ENCODE measurements at places on chromosomes 11 and 22.
A peak's percentile ranks its signal among the peaks of the same experiment; 100 is the strongest.

DNA sequence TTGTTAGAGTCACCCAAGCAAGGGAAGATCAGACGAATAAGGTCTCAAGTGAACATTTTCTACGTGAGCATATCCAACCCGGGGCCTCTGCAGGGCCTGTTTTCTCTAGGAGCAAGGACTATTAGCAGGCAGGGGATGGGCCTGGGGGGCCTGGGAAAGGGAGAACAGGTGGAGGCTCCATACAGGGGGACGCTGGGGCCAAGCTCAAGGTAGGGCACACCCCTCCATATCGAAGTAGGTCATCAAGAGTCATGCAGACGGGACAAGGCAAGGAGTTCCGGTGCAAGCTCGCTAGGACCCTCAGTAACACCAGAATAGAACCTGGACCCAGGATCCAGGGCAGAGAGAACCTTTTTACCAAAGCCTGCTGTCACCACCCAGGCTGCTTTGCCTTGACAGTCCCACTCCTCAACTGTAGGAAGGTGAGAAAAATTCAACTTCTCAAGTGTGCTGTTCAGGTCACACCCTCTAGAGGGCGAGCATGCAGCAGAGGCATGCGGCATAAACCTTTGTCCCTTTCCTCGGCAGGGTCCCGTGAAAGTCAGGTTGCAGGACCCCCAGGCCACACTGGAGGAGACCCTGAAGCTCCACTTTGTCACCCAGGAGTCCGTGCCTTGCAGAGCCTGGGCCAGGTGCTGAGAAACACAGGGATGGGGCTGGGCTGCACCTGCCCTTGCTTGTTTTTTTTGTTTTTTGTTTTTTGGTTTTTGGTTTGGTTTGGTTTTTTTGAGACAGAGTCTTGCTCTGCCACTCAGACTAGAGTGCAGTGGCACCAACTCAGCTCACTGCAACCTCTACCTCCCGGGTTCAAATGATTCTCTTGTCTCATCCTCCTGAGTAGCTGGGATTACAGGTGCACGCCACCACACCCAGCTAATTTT is 8.6 kb upstream of the APOBEC3B start:
- peak; percentile 54 for DNase-seq

DNA sequence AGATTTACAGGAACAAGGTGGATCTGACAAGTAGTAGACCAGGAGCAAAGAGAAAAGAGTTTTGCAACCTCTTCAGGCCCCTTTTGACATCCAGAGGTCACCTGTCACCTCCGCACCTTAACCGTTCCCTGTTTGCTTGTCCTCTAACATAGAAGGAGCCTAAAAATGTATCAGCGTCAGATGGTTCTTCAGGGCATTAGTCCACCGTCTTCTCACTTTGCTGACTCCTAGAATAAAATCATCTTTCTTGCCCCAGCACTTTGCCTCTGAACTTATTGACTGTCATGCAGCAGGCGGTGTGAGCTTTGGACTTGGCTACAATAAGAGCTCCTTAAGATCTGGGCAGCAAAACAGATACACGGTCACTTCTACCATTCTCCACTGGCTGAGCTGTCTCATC is 339.7 kb upstream of the B3GAT1 start:
- DNase-seq = no peak

DNA sequence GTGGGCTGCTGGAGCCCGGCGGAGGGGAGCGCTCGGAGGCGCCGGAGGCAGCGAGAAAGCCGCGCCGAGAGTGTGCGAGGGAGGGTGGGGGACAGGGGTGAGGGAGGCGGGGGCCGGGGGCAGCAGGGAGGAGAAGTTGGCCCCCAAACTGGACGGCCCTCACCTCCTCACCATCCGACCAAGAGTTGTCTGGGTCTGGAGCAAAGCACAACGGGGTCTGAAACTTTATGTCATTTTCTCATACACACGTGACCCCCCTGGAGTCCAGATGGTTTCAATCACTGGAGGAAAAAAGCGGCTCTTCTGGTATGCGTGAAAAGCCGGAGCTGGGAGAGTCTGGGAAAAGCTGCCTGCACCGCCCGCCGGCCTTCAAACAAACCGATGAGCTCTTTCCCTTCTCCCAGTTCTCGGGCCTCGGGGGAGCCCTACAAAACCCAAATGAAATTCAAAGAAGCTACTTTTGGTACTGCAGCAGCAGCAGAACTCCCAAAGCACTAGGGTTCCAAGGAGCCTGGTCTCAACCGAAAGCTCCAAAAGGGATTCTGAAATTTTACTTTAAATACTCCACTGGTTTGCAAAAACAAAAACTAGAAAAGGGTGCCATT is 39.7 kb upstream of the AKIP1 start:
- no peak for DNase-seq

DNA sequence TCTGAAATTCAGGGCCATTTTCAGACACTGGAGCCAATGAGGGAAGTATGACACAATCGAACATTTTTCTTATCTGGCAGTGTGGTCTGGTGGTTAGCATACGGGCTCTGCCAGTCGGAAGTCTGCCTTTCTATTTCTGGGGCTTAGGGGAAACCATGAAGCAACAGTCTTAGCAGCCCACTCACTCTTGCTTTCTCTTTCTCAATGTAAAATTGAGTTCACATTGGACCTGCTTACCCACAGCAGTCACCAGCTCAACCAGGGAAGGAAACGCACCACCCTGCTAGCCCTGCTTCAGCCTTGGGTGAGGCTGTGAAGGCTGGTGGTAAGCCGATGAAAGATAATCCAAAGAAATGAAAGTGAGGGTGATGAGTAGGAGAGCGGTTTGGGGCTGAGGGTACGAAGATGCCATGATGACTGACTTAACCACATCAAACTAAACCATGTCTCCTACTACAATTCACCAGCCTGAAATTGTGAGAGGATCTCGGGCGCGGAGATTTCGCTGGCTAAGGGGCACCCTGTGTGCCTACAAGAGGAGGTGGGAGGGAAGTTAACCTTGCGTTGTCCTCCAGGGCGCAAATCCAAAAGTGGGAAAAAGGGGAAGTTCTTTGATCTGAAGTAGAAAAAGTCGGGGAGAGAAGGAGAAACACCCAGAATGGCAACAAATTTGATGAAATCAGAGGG is 2.0 kb upstream of the LMO2 start:
- peak; percentile 57 for DNase-seq

GRCh38 chr11:59801981-59802638 is 8.5 kb downstream of the MRPL16 start:
- DNase-seq = no peak

DNA sequence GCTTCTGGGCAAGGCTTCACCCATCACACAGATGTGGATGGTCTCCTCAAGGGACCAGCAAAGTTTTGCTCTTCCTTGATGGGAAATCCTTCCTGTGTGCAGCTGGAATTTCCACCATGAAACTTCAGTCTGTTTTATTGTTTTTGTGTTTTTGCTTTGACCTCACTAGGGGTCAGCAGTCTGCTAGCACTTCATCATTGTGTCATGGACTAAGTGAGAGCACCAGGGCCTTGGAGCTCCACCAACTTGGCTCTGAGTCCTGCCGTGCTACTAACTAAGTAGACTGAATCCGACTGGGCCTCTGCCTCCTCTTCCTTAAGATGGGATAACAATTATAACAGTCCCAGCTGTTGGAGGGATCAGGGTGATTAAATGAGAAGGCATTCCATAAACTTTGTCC is 305.8 kb upstream of the NCAM1 start:
- no peak for DNase-seq

- DNase-seq = no peak
Measured at GRCh38 chr11:63914896-63915691, 1.9 kb downstream of the RCOR2 start.

GRCh38 chr11:69215216-69215615 is 59.5 kb downstream of the SMIM38 start:
- no peak for DNase-seq

- DNase-seq = no peak
Measured at GRCh38 chr11:37223962-37224361, 625.9 kb upstream of the RAG2 start.

DNA sequence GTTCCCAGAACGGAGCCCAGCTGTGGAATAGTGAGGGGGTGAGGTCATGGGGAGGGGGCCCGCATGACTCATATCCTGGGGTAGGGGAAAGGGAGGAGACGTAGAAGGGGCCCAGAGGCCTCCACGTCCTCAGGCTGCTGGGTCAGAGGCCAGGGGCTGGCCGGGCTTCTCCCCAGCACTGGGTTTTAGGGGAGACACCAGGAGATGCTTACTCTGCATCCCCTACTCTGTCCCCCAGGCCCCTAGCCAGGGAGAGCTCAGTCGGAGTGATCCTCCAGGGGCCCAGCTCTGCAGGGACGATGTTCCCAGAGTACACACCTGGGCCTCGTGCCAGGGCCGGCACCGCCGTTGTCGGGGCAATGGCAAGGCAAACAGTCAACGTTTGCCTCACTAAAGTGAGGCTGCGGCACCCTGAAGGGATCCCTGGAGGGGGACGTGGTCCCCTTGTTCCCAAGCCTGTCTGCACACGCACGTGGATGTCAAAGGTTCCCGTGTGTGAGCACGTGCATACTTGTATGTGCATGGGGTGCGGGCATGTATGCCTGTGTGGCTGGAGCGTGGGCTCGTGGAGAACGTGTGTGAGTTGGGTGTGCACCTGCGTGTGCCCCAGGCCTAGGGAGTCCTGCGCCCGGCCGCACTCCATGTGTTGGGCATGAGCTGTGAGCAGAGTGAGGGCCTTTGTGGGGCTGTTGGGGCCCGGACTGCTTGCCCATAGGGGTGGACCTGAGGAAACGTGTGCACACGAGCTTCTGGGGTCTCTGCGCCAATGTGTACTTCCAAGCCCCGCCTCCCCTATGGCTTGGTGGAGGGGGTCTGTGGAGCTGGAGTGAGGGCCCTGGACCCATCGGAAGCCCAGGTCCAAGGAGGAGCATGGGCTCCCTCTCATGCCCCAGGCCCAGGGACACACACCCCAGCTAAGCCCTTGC is 14.2 kb downstream of the PRR33 start:
- no peak for DNase-seq

DNA sequence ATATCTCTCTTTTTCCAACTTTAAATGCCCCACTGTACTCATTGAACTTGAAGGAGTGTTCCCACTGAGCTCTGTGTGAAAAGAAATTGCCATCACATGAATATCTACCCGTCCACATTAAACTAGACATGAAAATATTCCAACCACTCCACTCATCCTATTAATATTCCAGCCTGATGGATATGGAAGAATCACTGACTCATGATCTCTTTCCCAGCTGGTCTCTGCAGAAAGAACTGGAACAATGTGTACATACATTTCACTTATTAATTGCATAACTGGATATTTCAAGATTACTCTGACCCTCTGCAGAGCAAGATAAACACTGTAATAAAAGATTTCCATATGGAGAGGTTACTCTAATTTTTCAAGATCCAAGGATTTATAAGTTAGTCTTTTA is 711.1 kb upstream of the LRRC4C start:
- DNase-seq = no peak

- no peak for DNase-seq
Measured at GRCh38 chr22:24066865-24067264, 55.8 kb downstream of the CABIN1 start.

Data from effector memory CD8-positive, alpha-beta T cell (primary cell).